NCI-H1105 (cell line): ENCODE measurements at places on chromosomes 4 and X.
A peak's percentile ranks its signal among the peaks of the same experiment; 100 is the strongest.

DNA sequence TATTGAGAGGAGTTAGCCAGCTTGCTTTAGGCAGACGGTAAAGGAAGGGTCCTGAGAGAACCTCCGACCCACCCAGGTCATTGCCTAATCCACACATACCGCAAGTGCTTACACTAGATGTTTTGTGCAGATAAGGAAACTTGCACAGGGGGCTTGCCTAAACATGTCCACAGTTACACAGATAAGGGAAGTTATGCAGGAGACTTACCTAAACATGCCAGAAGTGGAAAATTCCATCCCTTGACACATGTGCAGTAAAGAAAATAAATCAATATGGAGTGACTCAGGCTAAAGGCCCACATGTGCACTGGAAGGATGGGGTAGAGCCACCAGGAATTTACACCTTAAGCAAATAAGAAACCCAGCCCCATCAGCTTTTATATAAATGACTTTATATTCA lies 232.8 kb upstream of the HDX start:
- DNase-seq, result no peak

DNA sequence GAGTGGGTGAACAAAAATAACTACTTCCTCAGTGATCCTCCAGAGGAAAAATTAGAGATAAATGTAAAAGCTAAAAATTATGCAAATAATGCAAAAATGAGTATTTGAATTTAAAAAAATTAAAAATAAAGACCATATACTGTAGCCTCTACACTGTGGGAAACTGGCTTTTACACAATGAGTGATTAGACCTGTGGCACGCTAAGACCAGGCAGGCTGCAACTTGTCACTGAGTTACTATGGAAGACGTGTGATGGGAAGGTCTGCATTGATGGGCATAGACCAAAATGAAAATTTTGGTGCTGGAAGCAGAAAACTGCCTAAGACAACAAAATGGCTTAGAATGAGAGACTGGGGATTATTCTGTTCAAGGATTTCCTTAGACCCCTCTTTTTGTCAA lies 30.2 kb downstream of the BTC start:
- no peak for DNase-seq

GRCh38 chrX:48540028-48540375 lies 488 bp downstream of the TBC1D25 start:
- peak; percentile 17 for DNase-seq

- DNase-seq, result no peak
Measured at GRCh38 chr4:8760561-8760960, 111.1 kb downstream of the HMX1 start.

DNA sequence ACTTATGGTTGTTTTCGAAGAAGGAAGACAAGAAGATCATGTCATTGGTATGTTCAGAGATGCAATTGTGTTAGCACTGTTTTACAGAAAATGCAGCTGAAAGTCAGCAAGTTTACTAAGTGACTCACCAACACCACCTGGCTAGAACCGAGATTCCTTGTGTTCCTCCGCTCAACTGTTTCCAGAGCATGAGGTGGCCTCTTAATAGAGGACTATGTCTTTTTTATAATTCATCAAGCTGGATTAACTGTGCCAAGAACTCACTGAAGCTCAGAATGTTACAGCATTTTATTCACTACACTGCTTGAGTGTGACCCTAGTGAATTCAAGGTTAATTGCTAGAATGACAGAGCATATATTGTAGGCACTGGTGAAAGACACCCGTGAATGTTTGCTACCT lies 1573.5 kb upstream of the TENM3 start:
- no peak for DNase-seq

GRCh38 chrX:2898846-2899512 lies 30.2 kb downstream of the ARSD start:
- no peak for DNase-seq

DNA sequence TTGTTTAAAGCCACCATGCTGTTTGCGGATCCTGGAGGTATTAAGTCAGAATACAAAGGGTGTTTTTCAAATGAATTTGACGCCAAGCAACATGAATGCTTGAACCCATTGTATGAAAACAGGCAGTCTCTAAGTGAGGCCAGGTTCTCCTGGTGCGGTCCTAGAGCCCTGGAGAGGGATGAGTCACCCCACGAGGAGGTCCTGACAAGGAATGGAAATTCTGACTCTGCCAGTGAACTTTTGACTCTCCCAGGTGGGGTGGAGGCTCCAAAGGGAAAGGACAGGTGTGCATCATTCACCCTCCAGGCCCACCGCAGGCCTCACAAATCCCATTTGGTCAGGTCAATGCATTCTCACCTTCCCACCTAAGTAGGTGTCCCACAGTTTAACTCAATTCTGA lies 1.5 kb downstream of the TRIM2 start:
- DNase-seq, result no peak

DNA sequence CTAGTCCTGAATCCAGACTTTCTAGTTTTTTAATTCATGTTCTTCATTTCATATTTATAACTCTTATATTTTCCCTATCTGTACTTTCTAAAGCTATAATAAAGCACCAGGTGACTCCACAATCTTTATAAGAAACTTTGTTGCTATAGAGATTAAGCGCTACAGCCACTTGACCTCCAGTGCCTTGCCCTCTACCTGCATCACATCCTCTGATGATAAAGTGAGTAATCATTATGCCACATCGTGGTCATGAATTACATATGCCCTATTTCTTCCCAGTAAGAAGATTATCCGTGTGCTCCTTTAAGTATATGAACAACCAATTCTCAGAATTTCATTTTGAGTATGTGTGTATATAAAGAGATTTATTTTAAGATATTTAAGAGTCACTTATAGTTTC lies 6.8 kb upstream of the DYNLT3 start:
- no peak for DNase-seq

GRCh38 chr4:111028795-111029194 lies 405.9 kb upstream of the PITX2 start:
- no peak for DNase-seq
